Central memory CD8-positive, alpha-beta T cell (primary cell): ENCODE measurements at places on chromosomes 4 and X.

- H3K4me1 ChIP-seq = no peaks in the 10 kb centered on the region
- H3K27me3 ChIP-seq = peaks cover 52% of the 10 kb centered on the region
- H3K36me3 ChIP-seq = peaks cover 1% of the 10 kb centered on the region
- no peak for DNase-seq
- H3K27ac ChIP-seq = no peak overlapping the region
- no peak overlapping the region for H3K4me3 ChIP-seq
Measured at GRCh38 chr4:145681518-145681917, 1.6 kb downstream of the C4orf51 start.

- no peak overlapping the region for H3K27ac ChIP-seq
- no peaks in the 10 kb centered on the region for H3K27me3 ChIP-seq
Measured at GRCh38 chr4:74056114-74056857, 17.8 kb upstream of the CXCL3 start.

DNA sequence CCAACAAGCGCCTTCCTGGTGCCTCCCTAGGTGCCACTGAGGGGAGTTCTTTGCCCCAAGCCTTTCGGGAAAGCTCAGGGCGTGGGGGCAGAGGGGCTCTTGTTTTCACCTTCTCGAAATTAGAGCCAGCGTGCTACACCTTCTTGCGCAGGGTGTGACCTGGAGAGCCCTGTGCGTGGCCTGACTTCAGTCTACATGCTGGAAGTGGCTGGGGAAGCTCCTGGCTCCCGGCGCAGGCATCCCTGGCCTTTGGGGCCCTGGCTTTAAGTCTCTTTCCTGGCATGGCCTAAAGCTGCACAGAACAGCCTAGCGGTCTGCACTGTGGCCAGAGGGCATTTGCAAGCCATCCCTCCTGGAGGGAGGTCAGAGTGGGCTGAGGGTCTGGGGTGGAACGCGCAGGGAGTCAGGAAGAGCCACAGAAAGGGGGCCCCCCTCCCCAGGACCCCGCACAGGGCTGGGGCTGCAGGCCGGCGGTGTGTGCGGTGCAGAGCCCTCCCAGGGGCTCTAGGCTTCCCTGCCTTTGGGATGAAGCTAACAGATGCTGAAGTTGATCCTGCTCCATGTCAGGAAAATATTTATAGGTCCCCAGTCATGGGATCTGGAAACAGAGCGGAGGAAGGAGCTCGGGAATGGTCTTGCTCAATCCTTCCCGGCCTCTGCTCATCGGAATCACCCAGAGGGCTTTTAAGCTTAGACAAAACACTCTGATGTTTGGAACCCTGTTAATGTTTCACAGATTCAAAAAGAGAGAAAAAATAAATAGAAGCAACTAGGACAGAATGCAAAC lies 781 bp upstream of the SPON2 start:
- H3K27me3 ChIP-seq = no peaks in the 10 kb centered on the region
- peak overlapping the region; percentile 77 for H3K4me3 ChIP-seq
- H3K27ac ChIP-seq = no peak overlapping the region

DNA sequence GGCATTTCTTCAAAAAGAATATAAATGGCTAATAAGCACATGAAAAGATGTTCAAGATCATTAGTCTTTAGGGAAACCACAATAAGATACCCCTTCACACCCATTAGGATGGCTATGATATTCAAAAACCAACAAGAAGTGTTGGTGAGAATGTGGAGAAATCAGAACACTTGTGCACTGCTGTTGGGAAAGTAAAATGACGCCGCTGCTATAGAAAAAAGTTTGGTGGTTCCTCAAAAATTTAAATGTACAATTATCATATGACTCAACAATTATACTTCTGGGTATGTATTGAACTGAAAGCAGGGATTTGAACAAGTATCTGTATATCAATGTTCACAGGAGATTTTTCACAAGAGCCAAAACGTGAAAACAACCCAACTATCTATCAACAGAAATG lies 29.4 kb upstream of the NEUROG2 start:
- H3K4me3 ChIP-seq = no peak overlapping the region
- H3K4me1 ChIP-seq = no peaks in the 10 kb centered on the region
- H3K36me3 ChIP-seq = no peaks in the 10 kb centered on the region
- no peak for DNase-seq
- H3K27ac ChIP-seq = no peak overlapping the region
- no peaks in the 10 kb centered on the region for H3K27me3 ChIP-seq

- no peaks in the 10 kb centered on the region for H3K4me1 ChIP-seq
- no peak overlapping the region for H3K27ac ChIP-seq
- H3K36me3 ChIP-seq = no peaks in the 10 kb centered on the region
- H3K4me3 ChIP-seq = no peak overlapping the region
- DNase-seq = no peak
- H3K27me3 ChIP-seq = peaks cover 5% of the 10 kb centered on the region
Measured at GRCh38 chr4:141435446-141436225, 200.7 kb upstream of the IL15 start.

DNA sequence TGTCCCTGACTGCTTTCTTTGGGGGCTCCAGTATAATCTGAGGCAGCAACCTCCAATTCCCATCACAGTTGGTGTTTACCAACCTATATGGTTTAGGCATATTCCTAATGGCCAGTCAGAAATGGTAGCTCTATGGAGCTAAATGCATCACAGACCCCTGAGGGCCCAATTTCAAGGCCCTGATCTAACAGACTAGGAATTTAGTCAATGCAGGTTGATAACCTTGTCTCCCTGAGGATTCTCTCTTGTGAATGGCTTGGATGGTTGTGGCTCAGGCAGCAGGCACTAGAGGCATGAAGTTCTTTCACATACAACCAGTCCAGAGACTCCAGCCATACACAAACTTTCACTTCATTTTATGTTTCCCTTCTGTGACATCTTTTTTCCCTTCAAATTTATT lies 59.4 kb downstream of the TMPRSS11F start:
- no peak overlapping the region for H3K4me3 ChIP-seq
- no peaks in the 10 kb centered on the region for H3K36me3 ChIP-seq
- H3K4me1 ChIP-seq = no peaks in the 10 kb centered on the region

DNA sequence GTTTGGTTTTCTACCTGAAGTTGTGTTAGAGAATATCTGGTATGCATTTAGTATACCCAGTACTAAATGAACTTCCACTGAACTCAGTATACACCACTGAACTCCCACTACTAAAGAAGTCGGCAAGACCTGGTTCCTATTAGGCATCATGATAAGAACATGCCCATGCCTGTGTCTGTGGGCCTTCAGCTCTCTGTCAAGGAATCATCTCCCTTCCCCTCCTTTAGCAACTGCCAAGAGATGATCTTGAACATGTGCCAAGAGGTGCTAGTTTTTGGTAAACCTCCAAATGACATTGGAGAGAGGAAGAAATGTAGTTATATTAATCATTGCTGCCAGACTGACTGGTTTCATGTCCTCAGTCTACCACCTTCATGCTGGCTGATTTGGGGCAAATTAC lies 113.2 kb downstream of the ATP10D start:
- H3K27ac ChIP-seq = no peak overlapping the region
- H3K4me1 ChIP-seq = no peaks in the 10 kb centered on the region
- H3K36me3 ChIP-seq = peaks cover 2% of the 10 kb centered on the region
- no peaks in the 10 kb centered on the region for H3K27me3 ChIP-seq

DNA sequence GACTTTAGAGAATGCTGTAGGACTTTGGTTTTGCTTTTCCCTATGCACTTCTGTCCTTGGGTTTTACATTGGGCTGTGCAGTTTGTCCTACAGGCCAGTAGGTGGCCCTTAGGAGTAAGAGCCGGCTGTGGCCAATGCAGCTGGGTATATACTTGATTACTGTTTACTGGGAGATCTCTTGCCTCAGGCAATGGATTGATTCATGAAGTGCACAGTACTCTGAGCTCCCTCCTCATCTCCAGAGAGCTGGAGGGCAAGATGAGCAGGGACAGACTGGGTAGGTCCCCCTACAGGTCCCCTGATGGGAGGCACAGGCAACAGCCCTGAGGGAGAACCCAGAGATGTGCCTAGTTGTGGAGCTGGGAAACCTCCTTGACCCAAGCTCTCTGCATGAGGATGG lies 103.8 kb upstream of the QRFPR start:
- no peaks in the 10 kb centered on the region for H3K36me3 ChIP-seq
- H3K4me3 ChIP-seq = no peak overlapping the region
- DNase-seq = no peak
- H3K4me1 ChIP-seq = no peaks in the 10 kb centered on the region
- H3K27me3 ChIP-seq = peaks cover 54% of the 10 kb centered on the region
- no peak overlapping the region for H3K27ac ChIP-seq

DNA sequence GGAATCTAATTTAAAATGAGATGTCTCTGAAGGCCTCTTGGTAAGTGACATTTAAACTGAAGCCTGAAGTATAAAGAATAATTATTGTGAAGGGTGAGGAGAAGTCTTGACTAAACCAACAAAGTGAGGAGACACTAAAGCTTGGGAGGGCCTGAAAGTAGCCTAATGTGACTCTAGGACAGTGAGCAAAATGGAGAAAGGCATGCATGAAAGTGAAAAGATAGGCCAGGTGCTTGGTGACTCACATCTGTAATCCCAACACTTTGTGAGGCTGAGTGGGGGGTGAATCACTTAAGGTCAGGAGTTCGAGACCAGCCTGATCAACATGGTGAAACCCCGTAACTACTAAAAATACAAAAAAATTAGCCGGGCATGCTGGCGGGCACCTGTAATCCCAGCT lies 46.9 kb upstream of the SMARCAD1 start:
- no peak overlapping the region for H3K27ac ChIP-seq
- no peak for DNase-seq
- no peaks in the 10 kb centered on the region for H3K27me3 ChIP-seq
- H3K4me1 ChIP-seq = no peaks in the 10 kb centered on the region
- H3K4me3 ChIP-seq = no peak overlapping the region

GRCh38 chr4:76513482-76513881 lies 78.5 kb downstream of the SHROOM3 start:
- no peaks in the 10 kb centered on the region for H3K4me1 ChIP-seq
- DNase-seq = no peak
- H3K4me3 ChIP-seq = no peak overlapping the region
- H3K36me3 ChIP-seq = no peaks in the 10 kb centered on the region
- H3K27me3 ChIP-seq = peaks cover 21% of the 10 kb centered on the region
- no peak overlapping the region for H3K27ac ChIP-seq

DNA sequence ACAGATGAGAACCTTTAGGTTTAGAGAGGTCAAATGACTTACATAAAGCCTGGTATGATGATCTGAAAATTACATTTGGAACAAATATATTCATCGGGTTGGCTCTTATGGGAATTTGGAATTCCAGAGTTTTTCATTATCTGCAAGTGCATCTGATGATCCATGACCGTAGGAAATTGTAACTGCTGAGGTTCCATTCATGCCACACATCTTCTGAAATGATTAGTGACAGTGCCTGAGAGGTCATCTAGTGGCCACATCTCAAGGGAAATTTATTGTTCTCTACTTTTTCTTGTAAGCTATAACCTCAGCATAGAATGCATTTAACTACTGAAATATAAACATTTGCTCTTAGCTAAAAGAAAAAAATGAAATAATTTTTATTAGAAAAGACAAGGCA lies 105.8 kb upstream of the NWD2 start:
- no peaks in the 10 kb centered on the region for H3K4me1 ChIP-seq
- no peak overlapping the region for H3K4me3 ChIP-seq
- no peak for DNase-seq
- no peaks in the 10 kb centered on the region for H3K36me3 ChIP-seq

DNA sequence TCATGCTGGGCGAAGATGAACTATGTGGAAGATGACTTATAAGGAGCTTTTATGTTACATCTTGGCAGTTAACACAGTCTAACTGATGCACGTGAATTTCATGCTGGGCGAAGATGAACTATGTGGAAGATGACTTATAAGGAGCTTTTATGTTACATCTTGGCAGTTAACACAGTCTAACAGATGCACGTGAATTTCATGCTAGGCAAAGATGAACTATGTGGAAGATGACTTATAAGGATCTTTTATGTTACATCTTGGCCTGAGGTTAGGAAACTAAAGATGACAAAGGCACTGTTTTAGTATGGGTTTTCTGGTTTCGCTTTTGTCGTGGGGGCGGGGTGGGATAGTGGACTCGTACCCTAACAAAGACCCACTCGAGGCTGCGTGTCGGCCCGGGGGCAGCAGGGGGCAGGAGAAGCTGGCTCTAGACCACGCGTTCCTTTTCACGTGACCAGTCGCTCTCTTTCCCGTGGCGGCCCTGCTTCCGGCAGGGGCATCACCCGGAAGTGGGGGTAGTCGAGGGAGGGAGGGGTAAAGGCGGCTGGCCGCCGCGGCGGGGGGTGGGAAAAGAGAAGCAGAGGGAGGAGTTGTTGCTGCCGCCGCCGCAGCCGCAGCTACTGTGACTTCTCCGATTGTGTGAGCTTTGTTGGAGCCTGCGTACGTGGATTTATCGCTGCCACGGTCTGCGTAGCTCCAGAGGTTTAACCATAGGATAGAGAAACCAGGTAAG lies at the start of gene ATP7A:
Gene ATP7A, plus strand, starts transcription at position 586 of the 733 bp plus-strand sequence. CDS start 60,949 bp downstream, outside the sequence.
- H3K27ac ChIP-seq = peak within 1 kb of the TSS; percentile 96
- H3K4me3 ChIP-seq = peak within 1 kb of the TSS; percentile 96
- H3K4me1 ChIP-seq = peaks cover 11% of the 10 kb centered on the region
- H3K36me3 ChIP-seq = peaks cover 19% of the 10 kb centered on the region
- DNase-seq = peak; percentile 65

GRCh38 chr4:186881521-186882220 lies 158.0 kb upstream of the FAT1 start:
- H3K4me3 ChIP-seq = no peak overlapping the region
- no peaks in the 10 kb centered on the region for H3K27me3 ChIP-seq

DNA sequence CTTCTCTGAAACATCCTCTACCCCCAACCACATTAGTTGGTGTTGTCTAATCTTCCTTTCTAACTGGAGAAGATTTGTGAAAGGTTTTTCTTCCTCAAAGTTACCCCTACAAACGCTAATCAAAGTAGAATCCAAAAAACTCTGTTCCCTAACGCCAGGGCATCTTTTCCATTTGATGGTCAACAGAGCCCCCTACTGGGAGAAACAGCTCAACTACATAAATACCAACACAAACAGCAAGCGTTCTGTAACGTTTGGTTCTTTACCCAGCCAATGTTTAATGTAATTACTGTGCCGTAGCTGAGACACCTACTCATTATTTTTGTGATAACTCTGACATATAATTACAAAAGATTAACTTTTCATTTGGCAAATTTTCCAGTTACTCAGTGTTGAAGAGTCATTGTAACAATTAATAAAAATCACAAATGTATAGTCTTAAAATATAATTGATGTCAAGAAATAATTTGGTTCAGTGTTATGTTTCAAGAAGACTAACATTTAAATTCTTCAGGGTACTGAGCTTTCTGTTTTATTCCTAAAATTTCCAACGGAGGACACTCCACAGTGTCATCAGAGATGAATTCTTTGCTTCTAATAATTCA lies 94.9 kb upstream of the TBC1D9 start:
- peaks cover 12% of the 10 kb centered on the region for H3K27me3 ChIP-seq
- H3K36me3 ChIP-seq = no peaks in the 10 kb centered on the region
- no peaks in the 10 kb centered on the region for H3K4me1 ChIP-seq
- H3K4me3 ChIP-seq = no peak overlapping the region

DNA sequence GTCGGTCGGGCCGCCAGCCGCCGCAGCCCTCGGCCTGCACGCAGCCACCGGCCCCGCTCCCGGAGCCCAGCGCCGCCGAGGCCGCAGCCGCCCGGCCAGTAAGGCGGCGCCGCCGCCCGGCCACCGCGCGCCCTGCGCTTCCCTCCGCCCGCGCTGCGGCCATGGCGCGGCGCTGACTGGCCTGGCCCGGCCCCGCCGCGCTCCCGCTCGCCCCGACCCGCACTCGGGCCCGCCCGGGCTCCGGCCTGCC lies 213 bp downstream of the NFKB1 start:
- peak overlapping the region; percentile 99 for H3K27ac ChIP-seq
- no peaks in the 10 kb centered on the region for H3K27me3 ChIP-seq
